ENCODE measurements at places on chromosomes 2 and 18.
A peak's percentile ranks its signal among the peaks of the same experiment; 100 is the strongest.

GRCh38 chr2:111703759-111704158 lies 180.2 kb downstream of the ANAPC1 start:
- DNase-seq: no peak

DNA sequence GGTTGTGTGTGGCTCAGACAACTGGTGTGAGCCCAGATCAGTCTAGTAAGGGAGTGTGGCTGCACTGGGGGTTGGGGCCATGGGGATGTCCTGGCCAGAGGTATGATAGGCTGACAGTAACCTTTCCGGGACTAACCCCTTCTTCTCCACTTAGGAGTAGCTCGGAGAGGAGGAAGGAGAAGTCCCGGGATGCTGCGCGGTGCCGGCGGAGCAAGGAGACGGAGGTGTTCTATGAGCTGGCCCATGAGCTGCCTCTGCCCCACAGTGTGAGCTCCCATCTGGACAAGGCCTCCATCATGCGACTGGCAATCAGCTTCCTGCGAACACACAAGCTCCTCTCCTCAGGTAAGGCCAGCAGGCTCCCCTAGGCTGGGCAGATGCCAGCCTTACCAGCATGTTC lies 49.5 kb downstream of the EPAS1 start:
- DNase-seq: no peak

DNA sequence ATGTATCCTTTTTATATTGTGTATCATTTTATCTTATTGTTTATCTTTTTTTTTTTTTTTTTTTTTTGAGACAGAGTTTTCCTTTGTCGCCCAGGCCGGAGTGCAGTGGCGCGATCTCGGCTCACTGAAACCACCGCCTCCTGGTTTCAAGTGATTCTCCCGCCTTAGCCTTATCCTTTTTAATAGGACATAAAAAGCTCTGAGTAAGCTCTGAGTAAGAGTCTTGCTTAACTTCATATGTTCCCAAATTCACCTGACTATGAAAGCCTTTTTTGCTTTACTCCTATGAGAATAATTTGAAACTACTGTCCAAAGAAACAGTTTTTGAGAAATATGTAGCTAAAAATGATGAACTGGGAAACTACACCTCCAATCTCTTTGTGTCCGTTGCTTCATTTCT lies 525.5 kb downstream of the IRS1 start:
- DNase-seq: no peak

DNA sequence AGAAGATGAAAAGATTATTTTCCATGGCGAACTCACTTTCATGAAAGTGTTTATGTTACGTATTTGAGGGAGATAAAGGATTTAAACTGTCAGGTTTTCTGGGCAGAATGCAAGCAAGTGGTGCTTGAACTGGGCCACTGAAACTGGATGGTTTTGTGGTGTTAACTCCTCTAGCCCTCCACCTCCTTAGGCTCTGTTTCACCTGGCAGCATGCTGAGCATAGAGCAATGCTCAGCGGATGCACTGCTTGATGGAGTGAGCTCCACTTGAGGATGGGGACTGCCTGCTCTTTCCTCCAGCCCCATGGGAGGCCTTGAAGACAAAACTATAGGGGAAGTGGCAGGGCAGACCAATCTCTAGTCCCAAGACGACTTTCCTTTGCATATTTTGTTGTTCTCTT lies 345.8 kb downstream of the TDRD15 start:
- DNase-seq: no peak

- peak; percentile 81 for DNase-seq
Observed at GRCh38 chr18:37742436-37742835, 176.8 kb upstream of the CELF4 start.

GRCh38 chr2:9753665-9754531 lies 89.4 kb upstream of the TAF1B start:
- DNase-seq: no peak
